ENCODE measurements at places on chromosomes 2 and 18.

GRCh38 chr2:222545823-222546795 lies 109.8 kb downstream of the FARSB start:
- no peak for DNase-seq

GRCh38 chr2:375270-375955 lies 87.5 kb upstream of the ALKAL2 start:
- DNase-seq = no peak

DNA sequence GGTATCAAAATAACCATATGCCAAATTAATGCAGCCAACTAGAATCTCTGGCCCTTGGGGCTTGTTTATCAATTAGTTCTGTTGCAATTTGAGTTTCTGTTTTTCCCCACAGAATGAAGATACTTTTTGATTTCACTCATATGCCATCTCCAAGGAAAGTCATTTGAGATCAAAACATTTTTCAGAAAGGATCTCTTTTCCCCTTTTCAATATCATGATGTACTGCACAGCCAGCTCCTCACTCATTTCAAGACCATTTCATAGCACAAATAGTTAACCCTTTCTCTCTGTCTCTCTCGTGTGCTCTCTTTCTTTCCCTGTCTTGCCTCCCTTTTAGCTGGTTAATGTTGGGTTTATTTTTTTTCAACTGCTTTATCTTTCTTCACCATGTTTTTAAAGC lies 387.3 kb downstream of the STK39 start:
- DNase-seq = no peak

DNA sequence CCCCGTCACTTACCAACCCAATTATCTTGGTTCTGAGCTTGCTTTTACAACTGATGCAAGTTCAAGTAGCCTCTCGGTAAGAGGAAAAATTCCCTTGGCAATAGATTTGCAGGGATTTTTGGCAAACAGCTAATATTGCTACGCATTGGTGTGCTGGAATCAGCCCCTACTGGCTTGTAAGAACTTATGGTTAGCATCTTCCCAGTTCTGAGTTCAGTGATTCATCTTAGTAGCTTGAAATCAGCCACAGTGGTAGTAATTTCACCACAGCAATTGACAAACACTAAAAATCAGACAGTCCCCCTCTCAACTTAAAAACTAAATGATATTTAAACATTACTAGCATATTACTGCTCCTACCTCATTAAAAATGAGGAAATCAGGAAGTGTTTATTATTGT lies 5.9 kb upstream of the RAX start:
- no peak for DNase-seq

Data from T-cell (primary cell).